ENCODE measurements at places on chromosomes 1 and 21.

DNA sequence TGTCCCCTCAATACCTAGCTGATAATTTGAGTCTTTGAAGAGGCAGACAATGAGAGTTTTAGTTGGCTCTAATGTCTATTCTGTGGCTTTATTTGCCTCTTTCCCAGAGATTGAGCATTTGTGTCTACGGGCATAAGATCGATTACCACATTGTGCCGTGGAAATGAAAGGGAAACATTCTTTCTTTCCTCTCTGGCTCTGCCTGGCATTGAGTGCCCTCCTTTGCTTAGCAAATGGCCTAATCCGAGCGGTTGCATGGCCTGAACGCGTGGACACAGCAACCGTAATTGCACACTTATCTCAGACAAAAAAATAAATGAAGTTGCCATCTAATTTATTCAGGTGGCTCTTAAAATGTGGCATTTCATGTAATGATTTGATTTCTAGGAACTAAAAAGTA, 247.9 kb downstream of the ADGRL2 start:
- no peak for DNase-seq

GRCh38 chr21:14985306-14985705, 79.5 kb downstream of the NRIP1 start:
- DNase-seq, result no peak

- DNase-seq, result no peak
Measured at GRCh38 chr21:35525443-35525842, 476.3 kb upstream of the RUNX1 start.

DNA sequence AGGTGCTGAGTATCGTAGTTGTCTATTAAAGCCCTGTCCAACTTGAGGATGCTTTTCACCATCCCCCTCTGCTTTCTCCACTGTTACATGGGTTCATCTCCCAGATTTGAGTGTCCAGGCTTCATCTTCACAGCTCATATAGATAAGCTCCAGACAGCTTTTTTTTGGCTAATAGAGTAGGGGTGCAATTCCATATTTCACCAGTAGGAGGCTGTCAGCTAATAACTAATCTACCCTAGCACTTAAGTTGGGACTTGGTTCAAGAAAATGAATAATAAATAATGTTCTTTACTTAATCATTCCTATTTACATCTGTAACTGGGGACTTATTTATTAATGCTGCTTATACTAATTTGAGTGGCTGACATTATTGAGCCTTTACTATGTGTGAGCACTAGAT, 124.5 kb downstream of the IGSF21 start:
- no peak for DNase-seq

DNA sequence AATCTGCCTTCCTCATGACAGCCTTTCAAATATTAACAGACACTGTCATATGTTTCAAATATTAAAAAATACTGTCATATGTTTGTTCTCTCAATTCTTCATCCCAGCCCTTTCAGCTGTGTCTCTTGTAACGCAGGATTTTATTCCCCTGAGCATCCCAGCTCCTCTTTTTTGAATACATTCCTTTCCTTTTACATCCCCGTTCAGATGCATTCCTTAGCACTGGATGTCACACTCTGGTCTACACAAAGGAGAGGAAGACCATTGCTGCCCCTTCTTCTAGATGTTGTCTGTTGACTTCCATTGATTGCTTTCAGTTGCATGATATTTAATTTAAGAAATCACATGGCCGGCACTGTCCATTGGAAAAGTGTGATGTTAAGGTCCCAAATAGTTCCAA, 117.4 kb upstream of the PAXBP1 start:
- DNase-seq, result no peak

GRCh38 chr21:31288191-31288590, 55.9 kb downstream of the TIAM1 start:
- DNase-seq, result no peak

- DNase-seq, result no peak
Measured at GRCh38 chr1:97691325-97691724, 229.5 kb downstream of the DPYD start.

- no peak for DNase-seq
Measured at GRCh38 chr1:37238364-37239224, 204.3 kb upstream of the GRIK3 start.

All from BJ (cell line).